Fibroblast of skin of right biceps (primary cell): ENCODE measurements at places on chromosomes 4 and X.

- DNase-seq = no peak
Observed at GRCh38 chr4:175971388-175972179, 94.1 kb upstream of the WDR17 start.

GRCh38 chrX:23598575-23598974, 68.7 kb upstream of the PRDX4 start:
- DNase-seq = no peak

- peak; percentile 68 for DNase-seq
Observed at GRCh38 chr4:23097251-23097650, 404.5 kb downstream of the GBA3 start.

GRCh38 chrX:123442764-123443163, 258.7 kb downstream of the GRIA3 start:
- no peak for DNase-seq

DNA sequence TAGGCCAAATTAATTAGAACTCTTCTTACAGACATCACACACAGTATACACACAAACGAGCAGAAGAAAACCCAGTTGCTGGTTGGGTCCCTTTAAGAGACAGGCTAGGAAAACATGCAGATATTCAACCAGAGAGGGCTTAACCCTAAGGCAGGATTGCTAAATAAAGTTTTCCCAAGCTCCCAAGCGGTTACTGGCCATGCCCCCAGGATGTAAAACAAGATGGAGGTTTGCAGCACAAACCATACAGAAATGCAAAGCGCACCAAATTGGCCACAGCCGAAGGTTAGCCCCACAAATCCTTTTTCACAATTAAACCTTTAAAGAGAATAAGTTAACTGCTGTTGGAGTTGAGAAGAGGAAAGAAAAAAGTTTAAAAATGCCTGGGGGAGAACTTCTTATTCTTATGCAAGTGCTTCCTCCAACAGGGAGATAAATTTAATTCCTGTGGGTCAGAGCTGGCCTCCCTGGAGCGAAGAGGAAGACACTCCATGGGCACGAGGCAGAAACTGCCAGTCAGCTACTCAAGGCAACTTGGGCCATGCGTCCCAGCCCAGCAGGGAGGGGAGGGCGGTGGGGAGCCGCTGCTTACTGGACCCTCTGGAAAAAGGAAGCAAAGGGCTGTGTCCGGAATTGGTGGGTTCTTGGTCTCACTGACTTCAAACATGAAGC, 167.6 kb upstream of the ARSJ start:
- no peak for DNase-seq

DNA sequence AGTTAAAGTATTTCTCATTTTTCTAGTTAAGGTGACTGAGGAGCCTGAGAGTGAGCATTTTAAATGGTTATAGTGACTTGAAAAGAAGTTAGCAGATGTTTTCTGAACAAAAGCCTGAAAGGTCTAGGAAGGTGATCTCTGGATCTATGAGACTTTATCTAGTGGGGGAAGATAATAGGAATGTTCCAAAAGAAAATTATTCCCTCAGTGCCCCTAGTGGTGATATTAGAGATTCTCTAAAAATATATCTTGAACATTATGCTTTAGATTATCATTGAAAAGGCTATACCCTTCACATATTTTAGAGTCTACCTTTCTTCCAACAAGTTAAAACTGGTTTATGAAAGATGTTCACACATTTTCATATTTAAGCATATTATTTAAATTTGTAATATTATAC, 69.0 kb upstream of the SPANXN1 start:
- no peak for DNase-seq

DNA sequence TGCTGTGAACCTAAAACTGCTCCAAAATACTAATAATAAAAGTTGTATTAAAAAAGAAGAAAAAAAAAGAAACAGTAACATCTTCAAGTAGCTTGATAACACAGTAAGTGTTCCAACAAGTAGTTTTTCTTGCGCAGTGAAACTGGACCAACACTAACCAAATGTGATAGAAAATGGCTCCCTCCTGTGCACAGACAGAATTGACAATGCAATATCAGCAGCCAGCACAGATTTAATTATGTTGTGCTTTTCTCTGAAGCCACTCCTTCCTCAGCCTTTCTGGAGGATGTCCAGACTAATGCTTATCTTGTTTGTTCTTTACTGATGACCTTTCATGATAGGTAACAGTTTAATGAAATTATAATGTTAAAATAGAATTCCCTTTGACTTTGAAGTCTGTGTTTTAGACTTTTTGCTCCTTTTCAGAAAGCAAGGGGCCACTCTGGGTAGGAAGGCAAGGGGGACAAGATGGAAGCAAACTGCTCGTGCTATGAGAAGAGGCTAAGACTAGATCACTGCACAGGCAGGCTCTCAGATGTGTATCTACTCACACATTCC, 147.1 kb upstream of the RPL34 start:
- no peak for DNase-seq

GRCh38 chr4:123283371-123283895, 113.2 kb upstream of the SPRY1 start:
- peak; percentile 54 for DNase-seq

- DNase-seq = no peak
Observed at GRCh38 chrX:49986058-49986457, 63.7 kb downstream of the CLCN5 start.

GRCh38 chr4:24010994-24011393, 121.1 kb upstream of the PPARGC1A start:
- DNase-seq = no peak

- DNase-seq = peak; percentile 35
Observed at GRCh38 chr4:7624396-7624980, 189.8 kb upstream of the PSAPL1 start.

DNA sequence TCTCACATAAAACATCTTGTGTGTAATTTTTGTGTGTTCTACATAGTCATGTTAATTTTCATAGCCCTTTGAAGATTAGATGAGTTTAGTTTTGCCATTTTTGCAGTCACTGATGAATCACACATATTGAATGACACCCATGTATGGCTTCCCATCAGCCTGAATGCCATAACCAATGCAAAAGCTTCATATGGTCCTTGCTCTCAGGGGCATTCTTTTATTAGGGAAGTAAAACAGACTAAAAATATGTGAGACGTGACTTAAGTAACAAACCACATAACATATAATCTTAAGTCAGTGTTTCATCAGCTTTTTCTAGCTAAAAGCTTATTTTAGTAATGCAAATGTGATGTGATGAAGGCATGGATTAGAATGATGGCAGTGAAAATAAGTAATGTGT, 8.2 kb downstream of the SLC25A4 start:
- DNase-seq = peak; percentile 43

DNA sequence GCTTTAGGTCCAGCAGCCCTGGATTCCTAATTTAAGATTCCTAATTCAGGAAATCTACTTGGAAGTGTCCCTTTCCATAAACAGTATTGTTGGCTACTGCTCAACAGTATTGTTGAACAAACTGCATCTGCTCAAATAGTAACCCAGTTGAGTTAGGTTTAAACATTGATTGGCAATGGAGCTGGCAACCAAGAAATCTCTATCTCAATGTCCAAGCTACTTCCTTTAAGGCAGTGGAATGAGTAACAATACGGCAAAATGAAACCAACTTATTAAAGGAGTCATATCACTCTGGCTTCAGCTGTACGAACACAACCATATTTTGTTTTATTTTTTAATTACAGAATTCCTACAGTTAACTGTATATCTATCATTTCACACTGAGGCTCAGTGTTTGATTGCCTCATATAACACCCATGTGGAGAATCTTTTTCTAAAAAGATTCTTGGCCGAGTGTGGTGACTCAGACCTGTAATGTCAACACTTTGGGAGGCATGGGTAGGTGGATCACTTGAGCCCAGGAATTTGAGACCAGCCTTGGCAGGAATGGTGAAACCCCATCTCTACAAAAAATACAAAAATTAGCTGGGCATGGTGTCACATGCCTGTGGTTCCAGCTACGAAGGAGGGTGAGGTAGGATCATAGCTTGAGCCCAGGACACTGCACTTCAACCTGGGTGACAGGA, 71.7 kb upstream of the IL13RA1 start:
- DNase-seq = peak; percentile 45

- DNase-seq = no peak
Observed at GRCh38 chrX:25337841-25338240, 322.1 kb upstream of the ARX start.

DNA sequence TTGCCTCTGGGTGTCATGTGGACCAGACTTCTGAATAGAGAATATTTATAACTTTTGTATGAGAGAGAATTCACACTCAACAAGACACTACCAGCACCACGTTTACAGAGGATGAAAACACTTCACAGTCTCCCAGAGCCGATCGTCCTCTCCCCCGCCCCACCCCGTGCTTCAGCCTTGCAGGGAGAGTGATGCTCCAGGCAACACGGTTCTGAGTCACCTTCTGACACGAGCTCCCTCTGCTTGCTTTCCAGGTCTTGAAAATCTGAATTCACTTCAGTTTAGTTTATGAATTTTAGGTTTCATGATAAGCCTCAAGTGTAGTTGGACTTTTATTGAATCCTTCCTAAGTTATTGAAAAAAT, 59.8 kb downstream of the CPLX1 start:
- peak; percentile 43 for DNase-seq

GRCh38 chrX:87006561-87006960, 511.0 kb upstream of the KLHL4 start:
- DNase-seq = no peak

- DNase-seq = no peak
Observed at GRCh38 chr4:163486321-163486720, 8.2 kb upstream of the TMA16 start.

DNA sequence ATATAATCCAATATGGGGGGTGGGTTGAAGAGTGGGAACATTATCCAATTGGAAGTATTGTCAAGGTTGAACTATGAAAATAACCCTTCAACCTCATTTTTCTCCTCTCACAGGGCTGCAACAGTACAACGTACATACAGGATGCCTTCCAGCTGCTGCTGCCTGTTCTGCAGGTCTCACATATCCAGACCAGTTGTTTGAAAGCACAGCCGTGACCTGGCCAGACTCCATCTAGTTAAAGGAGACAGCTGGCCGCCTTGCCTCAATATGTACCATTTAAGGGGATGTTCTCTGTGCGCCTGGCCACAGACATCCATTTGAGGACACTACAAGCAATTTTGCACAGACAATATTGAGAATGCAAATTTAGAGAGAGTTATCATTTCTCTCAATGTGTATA, 75.7 kb downstream of the FAM114A1 start:
- no peak for DNase-seq

DNA sequence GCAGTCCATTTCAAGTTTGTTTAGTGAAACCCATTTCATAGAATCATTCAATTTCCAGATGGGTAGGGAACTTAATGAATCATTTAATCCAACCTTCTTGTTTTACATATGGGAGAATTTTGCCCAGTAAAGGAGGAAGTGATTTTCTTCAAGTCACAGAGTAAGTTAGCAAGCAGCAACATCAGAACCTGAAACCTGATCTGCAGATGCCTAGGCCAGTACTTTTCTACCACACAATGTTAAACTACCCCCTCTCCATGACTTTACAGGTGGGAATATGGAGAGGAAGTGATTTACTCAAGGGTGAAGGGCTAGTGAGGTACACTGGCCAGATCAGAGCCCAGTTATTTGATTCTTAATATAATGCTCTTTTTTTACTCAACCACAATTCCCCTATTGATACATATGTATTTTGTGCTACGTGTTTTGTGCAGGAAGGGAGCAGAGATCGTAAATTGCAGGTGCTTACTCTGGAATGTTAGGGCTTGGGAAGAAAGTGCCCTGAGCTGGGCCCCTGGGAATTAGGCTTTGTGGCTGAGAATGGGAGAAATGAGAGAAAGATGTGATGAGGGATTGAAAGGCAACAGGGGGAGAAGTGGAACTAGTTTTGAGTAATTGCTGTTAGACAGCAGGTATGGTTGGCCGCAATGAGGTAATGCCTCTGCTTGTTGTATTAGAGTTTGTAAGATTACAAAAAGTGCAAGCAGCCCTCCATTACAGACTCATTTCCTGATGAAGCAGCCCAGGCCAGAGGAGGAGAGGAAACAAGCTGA, 6.8 kb downstream of the LHFPL1 start:
- DNase-seq = no peak

DNA sequence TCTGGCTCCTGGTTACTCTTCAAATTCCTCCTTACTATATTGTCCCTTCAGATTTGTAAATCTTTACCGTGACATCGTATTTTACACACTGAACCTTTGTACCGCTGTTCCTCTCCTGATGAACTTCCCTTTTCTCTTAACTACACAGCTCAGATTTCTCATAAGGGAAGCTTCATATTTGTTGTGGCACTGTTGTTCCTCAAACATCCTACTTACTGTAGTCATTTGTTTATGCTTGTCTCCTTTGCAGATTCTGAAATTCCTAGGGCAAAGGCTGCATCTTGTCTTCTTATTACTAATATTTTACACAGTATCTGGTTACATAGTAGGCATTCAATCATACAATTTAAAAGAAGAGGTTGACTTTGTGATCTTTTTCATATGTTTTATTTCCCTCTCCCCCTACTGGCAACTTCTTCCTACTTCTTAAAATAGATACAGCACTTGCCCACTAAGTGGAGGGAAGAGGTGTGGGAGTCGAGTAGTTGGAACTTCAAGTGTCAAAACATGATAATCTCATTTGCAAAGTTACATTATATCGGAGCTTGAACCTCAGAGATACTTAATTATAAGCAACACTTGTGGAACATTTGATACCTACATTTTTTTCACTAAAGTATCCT, 50.0 kb downstream of the TET2 start:
- DNase-seq = peak; percentile 12

DNA sequence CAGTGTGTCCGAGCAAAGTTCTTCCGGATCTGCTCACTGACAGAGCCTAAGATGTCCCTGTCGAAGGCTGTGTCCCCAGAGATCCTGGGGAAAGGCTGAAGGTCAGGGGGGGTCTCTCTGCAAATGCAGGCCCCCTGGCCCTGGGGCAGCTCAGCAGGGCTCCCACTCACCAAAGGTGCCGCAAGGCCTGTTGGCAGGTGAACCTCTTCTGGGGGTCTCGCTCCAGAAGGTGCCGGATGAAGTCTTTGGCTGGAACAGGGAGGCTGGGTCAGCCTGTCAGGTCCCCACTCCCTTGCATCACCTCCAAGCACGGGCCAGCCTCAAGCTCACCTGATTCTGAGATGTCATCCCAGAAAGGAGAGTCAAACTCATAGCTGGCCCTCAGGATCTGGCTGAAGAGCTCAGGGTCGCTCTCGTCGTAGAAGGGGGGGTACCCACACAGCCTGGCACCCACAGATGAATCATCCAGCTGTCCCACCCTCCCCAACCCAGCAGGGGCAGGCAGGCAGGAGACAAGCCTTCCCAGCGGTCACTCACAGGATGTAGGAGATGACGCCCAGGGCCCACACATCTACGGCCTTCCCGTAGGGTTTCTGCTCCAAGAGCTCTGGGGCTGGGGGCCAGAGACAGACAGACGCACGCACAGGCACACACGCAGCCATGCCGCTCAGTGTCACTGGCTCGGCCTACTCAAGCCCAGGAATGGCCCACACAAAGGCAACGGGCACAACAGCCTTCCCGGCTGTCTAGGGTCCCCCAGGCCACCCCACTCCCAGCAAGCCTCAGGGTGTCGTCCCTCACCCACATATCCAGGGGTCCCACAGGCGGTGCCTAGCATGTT, 2.6 kb downstream of the PNCK start:
- no peak for DNase-seq

- DNase-seq = peak; percentile 63
Observed at GRCh38 chrX:3697701-3698279, 15.7 kb downstream of the PRKX start.
